Naive B cell (primary cell): ENCODE measurements at places on chromosomes 4 and X. TPM values are rescaled to one million over a fixed set of nuclear protein-coding genes. Genes with fewer than 3 reads are reported as not detected.

PHOX2B gene
- polyA plus RNA-seq: not detected

FAM53A gene
- 1.5 TPM for polyA plus RNA-seq

GLRA2 gene
- polyA plus RNA-seq: not detected

ADAM29 gene
- polyA plus RNA-seq: not detected

VEGFC gene
- 0.30 TPM for polyA plus RNA-seq
